Omental fat pad (tissue), 4 donors: ENCODE measurements at places on chromosomes 7 and 10. TPM values are rescaled to one million over a fixed set of nuclear protein-coding genes. Genes with fewer than 3 reads are reported as not detected.
A peak's percentile ranks its signal among the peaks of the same experiment; 100 is the strongest.

The PRKG1 gene
- total RNA-seq = 17.8 TPM

The WDR86 gene
- 41.5 TPM for total RNA-seq

The DNAH11 gene
- 0.37 TPM for total RNA-seq

The LIPF gene
- not detected for total RNA-seq

The OAT gene
- 83.3 TPM for total RNA-seq

The ZNF736 gene
- 6.9 TPM for total RNA-seq

The FAM180A gene
- total RNA-seq = 3.6 TPM

The SRRM3 gene
- total RNA-seq = 2.7 TPM

The PVRIG gene
- 0.74 TPM for total RNA-seq

The PANK1 gene
- total RNA-seq = 5.6 TPM

DNA sequence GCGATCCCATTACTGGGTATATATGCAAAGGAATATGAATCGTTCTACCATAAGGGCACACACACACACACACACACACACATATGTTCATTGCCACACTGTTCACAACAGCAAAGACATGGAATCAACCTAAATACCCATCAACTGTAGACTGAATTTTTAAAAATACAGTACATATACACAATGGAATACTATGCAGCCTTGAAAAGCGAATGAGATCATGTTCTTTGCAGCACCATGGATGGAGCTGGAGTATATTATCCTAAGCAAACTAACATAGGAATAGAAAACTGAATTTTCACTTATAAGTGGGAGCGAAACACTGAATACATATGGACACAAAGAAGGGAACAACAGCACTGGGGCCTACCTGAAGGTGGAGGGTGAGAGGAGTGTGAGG lies 72.5 kb downstream of the MARCHF5 start:
- DNase-seq = no peak

- no peak for DNase-seq
These were observed 36.2 kb downstream of the LAMB1 start for GRCh38 chr7:107966711-107967110.

DNA sequence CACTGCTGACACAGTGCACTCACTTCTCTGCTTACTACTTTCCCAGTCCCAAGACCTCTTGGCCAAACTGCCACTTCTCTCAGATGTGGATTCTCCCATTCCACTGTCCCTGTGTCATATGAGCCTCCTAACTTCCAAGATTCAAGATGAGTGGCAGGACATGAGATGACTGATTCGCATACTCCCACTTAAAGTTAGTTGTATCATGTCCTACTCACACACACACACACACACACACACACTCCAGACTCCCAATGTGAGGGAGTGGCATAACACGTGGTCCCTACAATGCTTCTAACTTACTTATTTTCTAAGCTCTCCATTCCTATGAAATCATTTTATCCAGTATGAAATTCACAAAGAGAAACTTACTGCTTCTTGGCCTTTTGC lies 67.0 kb upstream of the CAV2 start:
- no peak for DNase-seq

DNA sequence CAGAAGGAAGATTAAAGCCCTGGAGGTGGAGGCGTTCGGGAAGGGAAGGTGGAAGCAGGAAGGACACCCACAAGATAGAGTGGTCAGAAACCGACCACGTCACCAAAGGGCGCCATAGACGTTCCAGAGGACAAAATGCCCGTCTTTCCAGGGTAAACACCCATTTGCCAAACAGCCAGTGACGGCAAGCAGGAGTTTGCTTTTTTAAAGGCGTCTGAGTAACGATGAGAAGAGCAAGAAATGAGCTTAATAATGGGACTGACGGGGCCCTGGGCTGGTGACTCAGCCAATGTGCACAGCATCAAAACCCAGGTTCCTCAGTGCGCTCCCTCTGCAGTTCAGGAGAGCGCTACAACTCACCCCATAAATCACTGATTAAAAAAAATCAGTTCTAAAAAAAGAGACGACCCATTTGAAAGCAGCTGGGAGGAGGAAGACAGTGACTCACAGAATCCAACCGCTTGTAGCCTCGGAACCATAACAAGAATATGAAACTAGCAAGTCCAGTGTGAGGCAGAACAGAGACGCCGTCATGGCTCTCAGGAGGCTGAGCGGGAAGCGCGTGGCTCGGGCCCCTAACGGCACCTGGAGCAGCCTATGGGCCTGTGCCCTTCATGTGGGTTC lies 5.9 kb downstream of the DIP2C start:
- DNase-seq = no peak

- no peak for DNase-seq
These were observed 70.9 kb downstream of the ATXN7L1 start for GRCh38 chr7:105805447-105806019.

- no peak for DNase-seq
These were observed 122.7 kb downstream of the CUL2 start for GRCh38 chr10:34967335-34967880.

GRCh38 chr7:69857014-69857413 lies 258.7 kb downstream of the AUTS2 start:
- no peak for DNase-seq

- DNase-seq = no peak
These were observed 2.8 kb downstream of the ASIC3 start for GRCh38 chr7:151051108-151051507.

- no peak for DNase-seq
These were observed 37.7 kb downstream of the BUB3 start for GRCh38 chr10:123191886-123192285.

GRCh38 chr10:70536196-70536861 lies 57.8 kb downstream of the PALD1 start:
- no peak for DNase-seq

DNA sequence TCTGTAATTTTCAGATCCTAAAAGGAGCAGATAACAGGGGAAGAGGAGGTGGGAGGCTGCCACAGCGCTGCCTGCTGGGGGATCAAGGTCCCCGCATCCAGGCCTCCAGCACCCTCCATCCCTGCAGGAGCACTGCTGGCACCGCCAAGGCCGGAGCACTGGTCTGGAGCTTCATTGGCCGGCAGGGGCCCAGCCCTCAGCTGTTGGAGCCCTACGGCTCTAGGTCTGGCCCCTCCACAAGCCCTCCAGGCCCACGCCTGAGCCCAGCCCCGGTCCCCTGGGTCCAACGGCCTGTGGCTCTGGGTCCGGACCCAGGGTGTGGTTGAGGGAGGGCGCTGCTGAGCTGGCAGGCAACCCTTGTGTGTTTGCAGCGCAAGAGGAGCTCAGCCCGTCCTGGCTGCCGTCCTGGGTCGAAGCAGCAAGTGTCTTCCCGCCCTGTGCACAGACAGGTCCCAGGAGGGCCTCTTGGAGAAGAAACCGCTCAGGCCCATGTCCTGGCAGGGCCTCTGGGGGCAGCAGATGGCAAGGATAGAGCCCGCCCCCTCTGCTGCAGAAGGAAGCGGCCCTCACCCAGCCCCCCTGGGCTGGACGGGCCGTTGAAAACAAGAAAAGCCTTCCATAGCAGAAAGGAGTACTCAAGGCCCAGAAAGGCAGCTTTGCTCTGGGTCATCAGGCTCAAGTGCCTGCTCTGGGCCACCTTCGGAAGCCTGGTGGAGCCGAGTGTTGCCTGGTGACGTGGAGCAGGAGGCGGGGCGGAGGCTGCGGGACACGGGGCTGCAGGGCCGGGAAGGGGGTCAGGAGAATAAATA lies 54.3 kb upstream of the TNRC18 start:
- DNase-seq = no peak

DNA sequence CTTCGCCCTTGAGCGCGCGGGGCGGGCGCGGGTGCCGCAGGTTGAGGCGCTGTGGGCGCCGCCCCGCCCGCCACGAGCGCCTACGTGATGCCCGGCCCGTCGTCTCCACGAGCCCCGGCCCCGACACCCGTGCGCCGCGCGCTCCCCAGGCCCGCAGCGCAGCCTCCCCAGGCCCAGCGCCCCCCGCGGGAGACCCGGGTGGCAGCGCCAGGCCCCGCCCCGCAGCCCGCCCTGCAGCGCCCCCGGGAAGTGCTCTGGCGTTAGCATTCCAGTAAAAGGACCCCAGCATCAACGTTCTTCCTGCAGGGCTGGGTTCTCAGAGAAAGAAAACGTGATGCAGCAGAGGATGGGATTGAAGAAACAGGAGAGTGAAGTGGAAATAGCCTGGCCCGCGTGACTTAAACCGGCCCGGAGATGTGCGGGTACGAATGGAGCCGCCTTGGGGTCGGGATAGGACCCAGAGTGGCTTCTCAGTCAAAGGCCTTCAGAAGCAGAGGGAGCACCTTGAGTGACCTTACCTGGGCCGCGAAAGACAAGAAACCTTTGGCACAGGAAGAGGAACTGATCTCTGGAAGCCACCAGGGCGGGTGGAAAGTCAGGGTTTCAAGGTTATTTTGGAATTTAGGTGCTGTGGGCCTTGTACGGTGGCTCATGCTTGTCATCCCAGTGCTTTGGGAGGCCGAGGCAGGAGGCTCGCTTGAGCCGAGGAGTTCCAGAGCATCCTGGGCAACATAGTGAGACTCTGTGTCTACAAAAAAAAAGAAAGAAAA lies 1.8 kb downstream of the PFKP start:
- no peak for DNase-seq

- DNase-seq = peak; percentile 44
These were observed 20.3 kb upstream of the SFRP5 start for GRCh38 chr10:97791824-97792721.

- DNase-seq = no peak
These were observed 316.9 kb upstream of the PLXDC2 start for GRCh38 chr10:19499291-19499770.

- no peak for DNase-seq
These were observed 174.5 kb downstream of the GFRA1 start for GRCh38 chr10:116098411-116099022.

DNA sequence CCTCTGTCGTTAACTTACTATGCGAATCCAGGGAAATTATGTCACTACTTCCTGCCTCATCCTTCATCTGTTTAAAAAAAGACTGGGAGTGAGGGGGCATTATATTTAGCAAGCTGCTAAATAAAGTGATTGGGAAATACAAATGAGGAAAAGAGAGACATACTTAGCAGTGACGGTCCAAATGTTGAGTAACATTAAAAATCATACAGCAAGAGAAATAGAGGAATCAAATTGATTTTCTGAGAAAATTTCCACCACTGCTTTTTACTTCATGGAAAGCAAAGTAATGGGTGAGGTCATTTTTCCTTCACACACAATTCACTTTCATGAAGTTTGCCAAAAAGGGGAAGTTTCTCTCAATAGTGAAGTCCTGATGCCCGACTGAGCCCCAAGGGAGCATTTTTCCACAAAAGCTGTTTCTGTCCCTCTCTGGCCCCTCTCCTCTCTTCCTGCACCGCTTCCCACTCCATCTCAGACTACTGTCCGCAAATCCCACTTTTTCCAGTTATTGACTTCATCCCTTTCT lies 61.9 kb upstream of the ADO start:
- DNase-seq = no peak

- no peak for DNase-seq
These were observed 43.4 kb upstream of the OPTN start for GRCh38 chr10:13056456-13057077.

DNA sequence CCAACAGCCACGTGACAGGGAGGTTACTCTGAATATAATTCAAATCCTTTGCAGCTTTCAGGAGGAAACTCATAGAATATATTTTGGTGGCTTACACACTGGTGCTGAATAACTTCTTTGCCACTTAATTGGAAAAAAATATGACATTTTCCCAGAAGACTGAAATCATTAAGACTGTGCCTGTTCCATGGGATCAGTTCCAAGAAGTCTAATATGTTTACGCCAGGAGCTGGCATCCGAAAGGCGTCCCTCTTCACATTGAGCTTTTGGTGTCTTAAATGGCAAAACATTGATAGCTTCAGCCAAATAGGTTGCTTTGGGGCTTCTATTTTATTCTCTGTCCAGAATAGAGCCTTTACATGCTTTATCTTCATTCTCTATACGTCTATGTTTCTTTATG lies 917.6 kb upstream of the LRRTM3 start:
- DNase-seq = no peak

GRCh38 chr10:44516891-44517290 lies 132.0 kb upstream of the CXCL12 start:
- no peak for DNase-seq
